ENCODE measurements at places on chromosomes 5 and 9.

- no peak for DNase-seq
Measured at GRCh38 chr5:9559965-9560364, 14.1 kb upstream of the SEMA5A start.

DNA sequence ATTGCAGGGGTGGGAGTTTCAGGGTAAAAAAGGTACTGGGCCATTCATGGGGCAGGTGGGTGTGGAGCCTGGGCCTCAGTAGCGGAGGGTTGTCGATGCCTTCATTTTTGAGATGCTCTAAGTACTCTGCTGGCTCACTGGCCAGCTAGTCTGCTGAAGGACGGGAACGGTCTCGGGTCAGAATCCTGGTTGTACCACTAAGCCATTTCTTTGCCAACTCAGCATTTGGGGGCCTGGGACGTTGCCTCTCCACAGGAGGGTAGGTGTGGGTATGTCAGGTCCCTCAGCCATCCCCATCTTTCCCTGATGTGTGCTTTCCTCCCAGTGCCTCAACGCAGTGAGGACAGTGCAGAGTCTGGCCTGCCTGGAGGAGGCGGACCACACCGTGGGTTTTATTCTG lies 25.1 kb downstream of the SH3GLB2 start:
- no peak for DNase-seq

- DNase-seq, result no peak
Measured at GRCh38 chr9:121277518-121278295, 9.7 kb downstream of the GSN start.

- DNase-seq, result no peak
Measured at GRCh38 chr5:53985796-53986195, 324.6 kb downstream of the ARL15 start.

GRCh38 chr5:170025853-170026252 lies 45.6 kb upstream of the INSYN2B start:
- no peak for DNase-seq

Measured in globus pallidus (tissue), 1 donor.